ENCODE measurements at places on chromosomes 4 and X.

- no peak for DNase-seq
Observed at GRCh38 chr4:77220828-77221613, 64.0 kb downstream of the CCNG2 start.

- DNase-seq = no peak
Observed at GRCh38 chrX:143853488-143853887, 30.4 kb upstream of the UBE2NL start.

GRCh38 chr4:84849051-84849640 is 117.3 kb downstream of the WDFY3 start:
- no peak for DNase-seq

- no peak for DNase-seq
Observed at GRCh38 chr4:29220761-29221160, 1499.4 kb upstream of the PCDH7 start.

DNA sequence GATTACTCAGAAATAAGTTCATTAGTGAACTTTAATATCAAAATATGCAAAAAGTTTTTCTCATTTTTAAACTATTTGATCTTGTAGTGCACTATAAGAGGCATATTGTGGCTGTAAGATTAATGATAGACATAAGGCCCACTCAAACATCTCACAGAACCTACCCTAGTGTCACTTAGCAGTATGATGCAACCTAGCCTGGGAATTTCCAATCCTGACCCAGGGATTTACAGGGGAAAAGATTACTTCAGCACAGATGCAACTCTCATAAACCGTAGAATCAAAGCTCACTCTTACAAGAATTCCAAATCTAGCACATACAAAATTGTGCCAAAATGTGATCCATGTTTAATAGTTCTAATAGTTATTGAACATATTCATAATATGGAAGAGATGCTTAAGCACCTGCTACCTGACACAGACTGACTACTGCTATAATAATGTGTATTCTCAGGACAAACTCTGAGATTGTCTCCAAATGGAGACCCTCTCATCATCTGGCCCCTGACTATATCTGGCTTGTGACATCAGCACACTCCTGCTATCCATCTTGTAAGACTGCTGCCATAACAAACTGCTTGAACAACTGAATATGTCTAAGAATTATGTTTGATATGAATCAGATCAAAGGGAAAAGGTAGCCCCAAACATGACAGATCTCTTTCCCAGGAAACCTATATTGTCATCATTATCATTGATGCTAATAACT is 271.9 kb downstream of the PABPC4L start:
- no peak for DNase-seq

DNA sequence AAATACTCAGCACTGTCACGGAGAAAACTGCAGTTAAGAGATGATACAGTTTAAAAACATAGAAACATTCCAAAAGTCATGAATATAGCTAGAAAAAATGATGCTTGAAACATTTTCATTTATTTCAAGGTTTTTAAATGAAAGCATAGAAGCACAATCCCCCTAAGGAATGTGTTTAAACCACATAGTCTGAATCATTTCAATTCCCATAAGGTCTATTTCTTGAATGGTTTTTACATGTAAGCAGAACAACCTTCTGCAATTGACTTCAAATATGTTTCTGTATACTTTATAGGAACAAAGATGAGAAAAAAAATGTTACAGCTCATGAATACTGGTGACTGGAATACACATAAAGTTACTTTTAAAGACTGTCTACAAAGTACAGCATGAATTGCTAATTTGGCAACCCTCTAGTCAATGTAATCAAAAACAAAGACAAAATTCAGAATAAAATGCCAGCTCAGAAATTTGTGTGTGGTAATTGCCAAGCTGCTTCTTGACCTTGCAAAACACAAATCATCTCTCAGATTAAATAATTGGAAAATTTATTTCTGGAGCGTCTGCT is 886.4 kb upstream of the ADGRL3 start:
- no peak for DNase-seq

GRCh38 chr4:113967687-113968086 is 11.8 kb downstream of the ARSJ start:
- no peak for DNase-seq

DNA sequence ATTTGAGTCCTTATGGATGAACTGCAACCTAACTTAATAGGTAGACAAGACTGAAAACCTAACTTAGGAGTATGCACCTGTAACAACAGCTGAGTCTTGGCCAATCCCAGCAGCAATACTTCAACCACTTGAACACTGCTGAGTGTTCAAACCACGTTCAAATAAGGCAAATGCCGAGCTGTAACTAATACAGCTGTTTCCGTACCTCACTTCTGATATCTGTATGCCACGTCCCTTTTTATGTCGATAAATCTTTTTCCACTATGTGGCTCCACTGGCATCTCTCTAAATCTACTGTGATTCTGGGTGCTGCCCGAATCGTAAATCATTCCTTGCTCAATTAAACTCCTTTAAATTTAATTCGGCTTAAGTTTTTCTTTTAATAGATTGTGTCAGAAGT is 459.7 kb downstream of the INPP4B start:
- DNase-seq = no peak

GRCh38 chr4:10703766-10704429 is 19.3 kb upstream of the CLNK start:
- no peak for DNase-seq

GRCh38 chrX:150616863-150617198 is 48.4 kb downstream of the MTM1 start:
- no peak for DNase-seq

DNA sequence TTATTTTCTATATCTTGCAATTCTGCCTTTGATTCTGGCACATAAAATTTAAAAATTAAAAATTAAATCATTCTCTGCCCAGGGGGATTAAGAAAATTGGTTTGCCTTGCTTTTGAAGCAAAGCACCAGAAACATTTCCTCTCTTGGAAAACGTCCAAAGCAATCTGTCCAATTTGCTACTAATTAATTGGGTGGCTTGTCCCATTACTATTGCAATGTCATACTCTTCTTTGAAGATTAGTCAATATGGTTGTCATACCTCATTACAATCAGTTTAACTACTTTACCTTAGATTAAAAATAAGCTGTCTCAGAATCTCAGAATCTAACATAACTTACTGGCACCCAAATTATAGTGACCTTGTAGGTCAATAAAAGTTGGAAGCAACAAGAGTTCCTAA is 208.8 kb downstream of the TMA16 start:
- no peak for DNase-seq

- no peak for DNase-seq
Observed at GRCh38 chr4:40915318-40916217, 165.8 kb downstream of the NSUN7 start.

GRCh38 chr4:139295942-139296299 is 5.4 kb upstream of the NAA15 start:
- no peak for DNase-seq

- DNase-seq = no peak
Observed at GRCh38 chrX:66863721-66864120, 224.8 kb upstream of the EDA2R start.

GRCh38 chrX:48459483-48459882 is 10.6 kb downstream of the SLC38A5 start:
- DNase-seq = no peak

DNA sequence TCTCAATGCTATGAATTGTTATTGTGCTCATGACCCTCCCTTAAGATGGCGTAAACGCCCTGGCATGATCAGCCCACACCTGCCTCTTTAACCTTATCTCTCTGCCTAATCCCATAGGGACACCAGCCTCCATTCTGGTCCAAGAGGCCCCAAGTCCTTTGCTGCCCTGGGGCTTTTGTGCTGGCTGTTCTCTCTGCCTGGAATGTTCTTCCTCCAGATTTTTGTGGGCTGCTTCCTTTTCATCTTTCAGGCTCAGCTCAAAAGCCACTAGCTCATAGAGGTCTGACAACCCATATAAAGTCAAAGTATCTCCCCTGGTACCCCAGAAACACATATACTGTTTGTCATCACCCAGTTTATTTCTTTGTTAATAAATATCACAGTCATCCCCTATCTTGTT is 42.4 kb downstream of the APLN start:
- no peak for DNase-seq

GRCh38 chr4:48907706-48908477 is 1.3 kb upstream of the OCIAD2 start:
- DNase-seq = no peak

DNA sequence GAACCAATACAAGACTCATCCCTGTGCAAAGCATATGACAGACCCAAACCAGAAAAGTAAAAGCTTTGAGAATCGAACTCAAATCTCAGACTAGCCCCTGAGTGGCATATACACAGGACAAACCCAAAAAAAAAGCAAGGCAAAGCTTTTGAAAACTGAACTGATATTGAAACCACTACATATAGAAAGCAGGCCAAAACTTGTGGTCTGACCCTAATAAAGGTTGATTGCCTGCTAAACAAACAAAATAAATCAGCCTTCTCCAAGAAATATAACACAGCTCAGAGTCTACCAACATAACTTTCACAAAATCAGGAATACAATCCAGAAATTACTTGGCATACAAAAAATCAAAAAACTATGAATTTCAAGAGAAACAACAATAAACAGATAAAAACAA is 40.3 kb downstream of the LRBA start:
- no peak for DNase-seq

- no peak for DNase-seq
Observed at GRCh38 chr4:74431113-74431826, 13.7 kb upstream of the AREG start.

DNA sequence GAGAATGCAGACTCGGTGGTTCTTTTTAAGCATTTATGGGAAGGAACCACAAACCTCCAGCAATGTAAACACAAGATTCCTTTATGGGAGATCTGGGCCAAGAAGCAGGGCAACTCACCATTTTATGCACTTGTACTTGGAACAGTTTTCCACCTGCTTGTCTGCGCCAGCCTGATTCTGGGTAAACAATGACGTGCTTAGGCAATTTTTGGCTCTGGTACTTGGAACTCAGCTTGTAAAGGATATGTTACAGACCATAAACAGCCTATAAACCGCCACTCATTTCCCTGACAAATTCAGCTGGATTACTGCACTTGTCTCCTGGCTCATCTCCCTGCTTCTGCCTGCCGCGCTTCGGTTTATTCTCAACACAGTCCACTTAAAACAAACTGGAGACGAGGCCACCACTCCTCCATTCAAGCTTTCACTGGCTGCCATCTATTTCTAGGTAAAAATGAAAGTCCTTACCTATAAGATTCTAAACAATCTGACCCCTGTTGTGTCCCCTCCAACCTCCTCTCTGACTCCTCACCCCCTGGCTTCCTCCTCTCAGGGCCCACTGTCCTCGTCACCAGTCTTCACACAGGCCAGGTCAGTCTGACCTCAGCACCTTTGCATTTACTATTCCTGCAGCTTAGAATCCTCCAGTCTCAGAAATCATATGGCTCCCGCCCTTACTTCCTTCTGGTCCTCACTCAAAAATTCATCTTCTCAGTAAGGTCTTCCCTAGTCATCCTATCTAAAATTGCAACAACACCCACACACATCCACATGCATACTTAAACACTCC is 205.9 kb upstream of the GALNT7 start:
- DNase-seq = no peak

GRCh38 chrX:13747836-13748235 is 13.3 kb downstream of the OFD1 start:
- DNase-seq = no peak

DNA sequence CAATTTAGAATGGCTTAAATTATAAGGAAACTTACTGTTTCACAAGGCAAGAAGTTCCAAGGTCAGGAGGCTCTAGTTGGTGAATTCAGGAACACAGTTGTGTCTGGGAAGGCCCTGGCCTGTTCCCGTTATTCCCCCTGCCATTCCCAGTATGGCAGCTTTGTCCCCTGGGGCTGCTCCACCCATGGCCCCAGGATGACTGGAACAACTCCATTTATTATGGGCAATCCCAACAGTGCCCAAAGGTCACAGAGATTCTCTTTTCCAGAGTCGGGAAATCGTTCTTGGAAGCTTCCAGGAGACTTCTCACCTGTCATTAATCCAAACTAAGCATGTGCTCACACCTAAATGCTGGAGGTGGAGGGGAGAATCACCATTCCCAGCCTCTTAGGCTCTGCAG is 2.8 kb upstream of the PRKG2 start:
- no peak for DNase-seq

GRCh38 chr4:123783921-123784320 is 387.3 kb downstream of the SPRY1 start:
- no peak for DNase-seq

Data from GM12892 (cell line).